ENCODE measurements at places on chromosomes 7 and 10.

- no peak for DNase-seq
These were observed 595 bp upstream of the SUN1 start for GRCh38 chr7:831596-832166.

- no peak for DNase-seq
These were observed 164.4 kb upstream of the PRPS1L1 start for GRCh38 chr7:18191862-18192625.

DNA sequence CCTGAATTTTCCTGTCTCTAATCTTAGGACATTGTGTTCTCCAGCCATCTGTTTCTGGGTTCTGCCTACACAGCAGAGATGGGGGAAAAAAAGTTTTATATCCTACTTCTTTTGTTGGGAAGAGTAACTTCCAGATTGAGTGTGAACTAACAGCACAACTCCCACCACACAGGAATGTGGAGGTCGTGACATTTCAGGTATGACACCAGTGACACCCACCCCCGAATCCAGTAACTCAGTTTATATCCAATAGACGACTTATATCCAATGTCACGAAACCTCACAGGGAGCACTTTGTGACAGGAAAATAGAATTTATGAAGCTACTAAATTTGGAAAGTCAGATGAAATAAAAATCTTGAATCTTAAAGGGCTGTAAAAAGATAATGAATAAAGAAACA, 211.9 kb upstream of the GRM3 start:
- no peak for DNase-seq

- DNase-seq, result no peak
These were observed 65.3 kb downstream of the TET1 start for GRCh38 chr10:68625316-68625921.

DNA sequence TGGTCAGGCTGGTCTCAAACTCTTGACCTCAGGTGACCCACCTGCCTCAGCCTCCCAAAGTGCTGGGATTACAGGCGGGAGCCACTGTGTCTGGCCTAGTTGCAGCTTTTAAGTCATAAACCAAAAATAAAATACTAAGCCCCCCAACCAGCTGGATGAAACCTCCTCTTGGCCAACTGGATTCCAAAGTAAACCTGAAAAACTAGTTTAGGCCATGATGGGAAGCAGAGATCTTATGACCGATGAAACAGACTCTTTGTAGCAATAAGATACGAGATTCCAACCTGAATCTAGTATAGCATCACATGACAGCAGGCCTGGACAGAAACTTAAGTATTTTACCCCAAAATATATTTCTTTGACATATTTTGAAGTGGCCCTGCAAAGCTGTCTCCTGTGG, 9.1 kb upstream of the MCM10 start:
- DNase-seq, result no peak

GRCh38 chr10:112131996-112132395, 51.6 kb downstream of the GPAM start:
- no peak for DNase-seq

DNA sequence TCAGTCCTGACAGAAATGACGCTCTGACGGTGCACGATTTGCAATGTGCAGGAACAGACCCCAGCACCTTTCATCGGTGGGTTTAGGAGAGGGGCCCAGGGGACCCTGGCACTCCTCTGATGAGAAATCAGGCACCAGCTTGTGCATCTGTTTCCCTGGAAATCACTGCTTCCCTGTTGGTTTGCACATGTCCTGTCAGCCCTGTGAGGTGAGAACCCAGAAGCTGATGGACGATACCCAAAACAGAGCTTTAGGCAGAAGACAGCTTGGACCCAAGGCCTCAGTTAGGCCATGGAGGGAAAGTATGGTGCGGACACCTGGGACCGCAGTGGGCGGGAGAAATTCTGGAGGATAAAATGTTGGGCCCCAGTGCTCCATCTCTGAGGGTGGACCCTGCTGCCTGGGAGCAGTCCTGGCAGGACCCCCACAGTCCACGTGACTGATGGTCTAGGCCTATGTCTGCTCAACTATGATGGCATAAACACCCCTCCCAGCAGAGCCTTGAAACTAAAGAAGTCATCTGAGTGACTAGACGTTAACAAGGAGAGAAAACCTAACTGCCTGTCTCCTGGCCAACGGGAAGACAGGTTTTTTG, 242.8 kb downstream of the PTPRN2 start:
- DNase-seq, result no peak

- no peak for DNase-seq
These were observed 165.4 kb downstream of the GLI3 start for GRCh38 chr7:42071372-42072261.

DNA sequence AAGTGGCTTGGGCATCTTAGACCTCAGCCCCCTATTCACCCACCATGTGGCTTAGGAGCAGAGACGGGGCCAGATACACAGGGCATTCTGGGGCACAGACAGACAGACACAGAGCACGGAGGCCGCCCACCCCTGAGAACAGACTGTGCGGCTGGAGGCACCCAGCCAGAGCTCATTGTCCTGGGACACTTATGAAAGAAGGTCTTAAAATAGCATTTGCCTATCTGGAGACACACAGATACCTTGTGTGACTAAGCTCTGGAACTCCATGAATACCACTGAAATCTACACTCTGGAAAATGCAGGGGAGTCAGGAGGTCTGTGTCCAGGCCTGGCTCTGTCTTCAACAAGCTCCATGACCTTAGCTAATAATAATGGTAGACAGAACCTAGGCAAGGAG, 41.4 kb upstream of the ADO start:
- no peak for DNase-seq

DNA sequence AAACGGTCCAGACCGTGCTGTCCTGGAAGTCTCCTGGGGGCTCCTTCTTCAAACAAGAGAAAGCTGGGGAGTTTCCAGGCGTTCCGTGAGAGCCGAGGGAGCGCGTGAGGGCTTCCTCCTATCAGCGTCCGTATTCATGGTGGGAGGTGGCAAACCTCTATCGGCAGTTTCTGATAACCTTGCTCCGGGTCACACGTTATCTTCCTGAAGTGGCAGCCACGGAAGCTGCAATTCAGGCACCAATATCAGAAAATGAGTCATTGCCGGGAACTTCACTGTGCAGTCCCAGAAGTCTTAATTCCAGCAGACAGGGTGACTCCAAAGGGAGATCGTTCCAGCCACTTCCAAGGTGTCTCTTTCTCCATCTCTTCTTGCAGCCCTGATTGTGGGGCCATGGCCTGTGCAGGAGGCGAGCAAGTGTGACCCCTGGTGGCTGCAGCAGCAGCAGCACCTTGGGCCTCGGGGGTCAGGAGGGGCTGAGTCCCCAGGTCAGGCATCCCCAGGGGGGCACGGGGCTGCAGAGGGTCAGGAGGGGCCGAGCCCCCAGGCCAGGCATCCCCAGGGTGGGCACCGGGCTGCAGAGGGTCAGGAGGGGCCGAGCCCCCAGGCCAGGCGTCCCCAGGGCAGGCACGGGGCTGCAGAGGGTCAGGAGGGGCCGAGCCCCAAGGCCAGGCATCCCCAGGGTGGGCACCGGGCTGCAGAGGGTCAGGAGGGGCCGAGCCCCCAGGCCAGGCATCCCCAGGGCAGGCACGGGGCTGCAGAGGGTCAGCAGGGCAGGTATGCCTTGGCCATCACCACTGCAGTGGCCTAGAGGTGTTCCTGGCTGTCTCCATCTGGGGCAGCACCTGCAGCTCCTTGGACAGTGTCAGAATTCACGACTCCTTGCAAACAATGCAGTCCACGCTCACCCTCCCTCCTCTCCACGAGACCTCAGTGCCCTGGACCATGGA, 538.7 kb downstream of the DNAJB6 start:
- no peak for DNase-seq

DNA sequence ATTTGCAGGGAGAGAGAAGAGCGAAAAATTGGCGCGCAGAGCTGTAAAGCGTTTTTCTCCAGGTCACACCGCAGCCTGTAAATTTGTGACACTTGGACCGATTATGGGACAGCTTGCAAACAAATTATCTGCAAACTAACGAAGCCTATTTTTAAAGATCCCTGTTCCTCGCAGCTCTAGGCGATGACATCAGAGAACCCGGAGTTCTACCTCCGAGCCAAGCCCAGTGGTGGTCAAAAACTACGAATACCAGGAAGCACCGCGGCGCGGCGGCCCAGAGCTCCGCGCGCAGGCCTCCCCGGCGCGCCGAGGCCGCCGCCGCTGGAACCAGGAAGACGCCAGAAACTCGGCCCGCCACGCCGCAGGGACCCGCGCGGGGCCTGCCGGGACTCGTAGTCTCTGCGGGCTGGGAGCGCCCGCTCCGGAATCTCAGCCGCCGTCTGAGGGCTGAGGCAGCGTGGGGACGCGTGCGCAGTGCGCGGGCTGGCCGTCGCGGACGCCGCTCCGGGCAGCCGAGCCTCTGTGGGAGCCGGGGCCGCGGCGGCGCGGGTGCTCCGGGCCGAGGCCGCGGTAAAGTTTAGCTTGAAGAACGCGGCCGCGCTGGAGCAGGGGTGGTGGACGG, at the start of gene PLEKHA1:
Gene PLEKHA1, plus strand, starts transcription at position 472 of the 622 bp plus-strand sequence. CDS start 18,493 bp downstream, outside the sequence.
- DNase-seq, result peak; percentile 48

DNA sequence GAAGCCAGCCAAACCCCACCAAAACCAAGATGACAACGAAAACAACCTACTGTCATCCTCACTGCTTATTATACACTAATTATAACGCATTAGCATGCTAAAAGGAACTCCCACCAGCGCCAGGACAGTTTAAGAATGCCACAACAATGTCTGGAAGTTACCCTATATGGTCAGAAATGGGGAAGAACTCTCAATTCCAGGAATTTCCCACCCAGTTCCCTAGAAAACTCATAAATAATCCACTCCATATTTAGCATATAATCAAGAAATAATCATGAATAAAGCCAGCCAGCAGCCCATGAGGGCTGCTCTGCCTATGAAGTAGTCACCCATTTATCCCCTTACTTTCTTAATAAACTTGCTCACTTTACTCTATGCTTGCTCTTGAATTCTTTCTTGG, 20.8 kb downstream of the MICU1 start:
- no peak for DNase-seq

GRCh38 chr7:30708983-30709382, 26.7 kb upstream of the CRHR2 start:
- no peak for DNase-seq

- DNase-seq, result no peak
These were observed 137.6 kb upstream of the CDK6 start for GRCh38 chr7:92973974-92974373.

- no peak for DNase-seq
These were observed 23.6 kb downstream of the RBM20 start for GRCh38 chr10:110667620-110668343.

- DNase-seq, result no peak
These were observed 263.6 kb downstream of the ACTR3B start for GRCh38 chr7:153023194-153023592.

DNA sequence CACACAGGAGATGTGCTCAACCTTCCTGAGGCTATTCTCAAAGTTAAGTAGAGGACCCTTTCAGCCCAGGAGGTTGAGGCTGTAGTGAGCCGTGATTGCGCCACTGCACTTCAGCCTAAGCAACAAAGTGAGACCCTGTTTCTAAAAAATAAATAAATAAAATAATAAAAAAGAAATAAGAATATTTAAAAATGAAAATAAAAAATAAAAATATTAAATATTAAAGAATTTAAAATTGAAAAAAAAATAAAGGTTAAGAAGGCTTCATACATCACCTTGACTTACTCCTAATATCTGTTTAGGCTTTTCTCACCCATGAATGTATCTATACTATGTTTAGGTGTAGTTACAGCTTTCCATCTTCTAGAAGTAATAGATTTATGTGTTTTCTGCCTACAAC, 187.5 kb upstream of the AGK start:
- DNase-seq, result no peak

GRCh38 chr7:113084496-113085172, 2.0 kb downstream of the GPR85 start:
- no peak for DNase-seq

GRCh38 chr10:106542461-106542860, 622.0 kb downstream of the SORCS1 start:
- DNase-seq, result no peak

DNA sequence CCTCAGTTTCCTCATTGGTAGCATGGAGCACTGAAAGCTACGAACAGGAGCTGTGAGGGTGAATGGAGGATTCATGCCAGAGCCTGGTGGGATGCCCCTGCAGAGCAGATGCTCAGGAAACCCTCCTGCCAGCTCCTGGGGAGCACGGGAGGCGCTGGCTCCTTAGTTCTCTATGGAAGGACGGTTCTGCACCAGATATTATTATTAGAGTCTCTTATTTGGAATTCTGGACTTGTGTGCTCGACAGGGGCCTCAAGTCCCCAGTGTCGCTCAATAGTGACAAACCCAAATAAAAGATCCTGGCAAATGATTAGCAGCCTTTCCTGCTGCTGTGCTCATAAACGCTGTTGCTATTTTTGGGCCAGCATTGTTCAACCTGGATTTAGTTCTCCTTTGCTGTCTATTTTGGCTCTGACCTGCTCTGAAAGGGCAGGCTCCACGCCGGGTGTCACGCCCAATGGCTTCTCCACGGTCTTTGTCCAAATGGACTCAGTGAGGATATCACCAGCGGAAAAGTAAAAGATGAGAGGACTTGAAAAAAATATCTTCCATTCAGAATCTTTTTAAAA, 23.0 kb upstream of the KLF6 start:
- no peak for DNase-seq

DNA sequence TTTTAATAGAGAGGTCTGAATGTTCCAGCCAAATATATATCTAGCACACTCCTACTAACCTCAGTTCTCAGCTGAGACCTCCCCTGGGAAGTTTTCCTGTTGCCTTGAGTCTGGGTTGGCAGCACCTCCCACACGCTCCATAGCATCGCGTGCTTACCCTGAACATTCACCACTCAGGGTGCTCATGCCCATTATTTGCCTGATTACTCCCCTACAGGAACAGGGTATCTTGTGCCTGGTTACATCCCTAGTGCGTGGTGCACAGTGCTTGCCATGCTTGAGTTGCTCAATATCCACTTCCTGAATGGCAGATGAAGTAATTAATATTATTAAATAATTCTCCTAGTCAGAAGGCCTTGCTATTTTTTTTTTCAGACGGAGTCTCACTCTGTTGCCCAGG, 269.9 kb upstream of the IMMP2L start:
- DNase-seq, result no peak

DNA sequence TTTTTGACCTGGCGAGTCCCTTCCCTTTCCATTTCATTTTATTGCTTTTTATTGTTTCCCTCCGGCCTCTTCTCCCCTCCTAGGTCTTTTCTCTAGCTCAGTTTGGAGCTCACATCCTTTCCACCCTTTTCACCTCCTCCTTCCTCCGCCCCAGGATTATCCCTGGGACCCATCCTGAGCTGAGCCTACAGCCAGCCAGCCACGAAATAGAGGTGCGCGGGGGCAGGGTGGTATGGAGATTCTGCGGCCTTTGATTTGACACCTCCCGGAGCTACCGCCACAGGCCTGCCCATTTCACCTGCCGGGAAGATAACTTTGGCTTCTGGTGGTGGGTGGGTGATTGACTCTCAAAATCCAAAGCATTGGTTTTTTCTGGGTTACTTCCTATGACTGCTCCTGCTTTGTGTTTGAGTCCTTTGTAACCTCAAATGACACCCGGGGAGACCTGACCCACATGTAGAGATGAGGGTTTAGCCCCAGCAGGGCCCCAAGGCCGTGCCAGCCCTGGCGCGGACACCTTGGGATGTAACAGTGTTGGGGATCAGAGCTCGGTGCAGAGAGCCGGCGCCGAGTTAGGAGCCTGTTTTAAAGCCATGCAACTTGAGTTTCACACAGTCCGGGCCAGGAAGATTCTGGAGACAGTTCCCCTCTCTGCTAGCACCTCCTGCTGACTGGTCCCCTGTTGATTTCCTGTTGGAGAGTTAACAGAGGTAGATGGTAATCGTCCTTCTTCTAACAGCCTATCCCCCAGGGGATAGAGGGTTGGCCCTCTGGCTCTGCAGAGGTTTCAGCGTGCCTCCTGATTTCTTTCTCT, 1.5 kb downstream of the DUSP5 start:
- no peak for DNase-seq

GRCh38 chr7:67348171-67348570, 351.5 kb downstream of the TYW1 start:
- no peak for DNase-seq

All from NCI-H1417 treated with DMSO at 0.1 percent for 48 hours (cell line).